ENCODE measurements at places on chromosomes 1 and 21.

DNA sequence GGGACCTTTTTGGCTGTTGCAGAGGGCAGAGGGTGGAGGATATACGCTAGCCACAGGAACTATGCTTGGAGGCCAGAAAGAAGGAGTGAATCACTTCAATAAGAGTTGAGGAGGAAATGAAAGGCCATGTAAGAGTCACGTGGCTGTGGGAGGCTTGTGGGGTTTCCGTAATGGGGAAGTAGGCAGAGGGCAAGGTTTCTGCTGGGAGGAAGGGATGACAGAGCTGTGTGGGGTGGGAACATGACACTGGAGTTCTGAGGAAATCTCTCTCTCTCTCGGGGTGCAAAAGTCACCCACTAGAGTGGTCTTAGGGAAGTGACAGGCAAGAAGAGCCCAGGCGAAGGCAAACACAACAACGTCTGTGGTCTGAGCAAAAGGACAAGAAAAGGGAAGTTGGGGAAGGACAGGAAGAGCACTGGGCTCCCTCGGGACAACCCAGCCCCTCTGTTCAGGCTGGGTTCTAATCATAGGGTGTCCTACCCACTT is 3.9 kb upstream of the CD1C start:
- no peak for DNase-seq

GRCh38 chr1:15331734-15332133 is 78.0 kb upstream of the EFHD2 start:
- DNase-seq = no peak

DNA sequence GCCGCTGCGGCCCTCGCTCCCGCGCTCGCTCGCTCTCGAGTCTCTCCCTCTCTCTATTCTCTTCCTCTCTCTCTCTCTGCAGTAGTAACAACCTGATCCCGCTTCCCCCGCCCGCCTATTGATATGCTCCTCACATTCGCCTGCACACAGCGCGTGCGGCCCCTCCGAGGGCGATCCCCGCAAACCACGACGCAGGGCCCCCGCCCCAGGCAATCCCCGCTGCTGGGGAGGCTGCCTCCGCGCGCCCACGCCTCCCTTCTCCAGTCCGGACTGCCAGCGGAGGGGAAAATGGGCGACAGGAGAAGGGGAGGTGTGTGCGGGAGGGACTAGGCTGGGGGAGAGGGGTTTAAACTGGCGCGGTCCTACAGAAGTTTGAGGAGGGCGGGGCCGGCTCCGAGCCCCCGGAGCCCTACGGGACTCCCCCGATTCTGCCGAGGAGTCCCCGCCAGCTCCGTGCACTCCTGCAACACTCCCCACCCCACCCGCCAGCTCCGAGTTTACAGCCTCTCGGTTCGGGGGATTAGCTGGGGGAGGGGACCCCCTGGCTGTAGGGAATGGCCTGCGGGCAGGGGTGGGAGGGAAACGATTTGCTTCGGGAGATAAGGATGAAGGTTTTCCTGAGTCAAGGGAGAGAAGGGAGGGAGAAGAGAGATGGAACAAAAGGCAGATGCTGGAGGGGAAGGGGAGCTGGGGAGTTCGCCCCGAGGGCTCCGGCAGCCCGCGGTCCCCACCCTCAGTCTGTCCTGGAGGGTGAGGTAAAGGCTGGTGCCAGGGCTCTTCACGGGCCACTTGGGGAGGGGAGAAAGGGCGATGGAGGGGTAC is 66.6 kb downstream of the SYT2 start:
- DNase-seq = no peak

GRCh38 chr1:12244585-12244984 is 14.8 kb downstream of the VPS13D start:
- no peak for DNase-seq

- no peak for DNase-seq
These were observed 218.3 kb upstream of the SGIP1 start for GRCh38 chr1:66315671-66316070.

GRCh38 chr1:110956586-110956985 is 7.1 kb downstream of the LRIF1 start:
- DNase-seq = no peak
